ENCODE measurements at places on chromosomes 7 and 10.

- DNase-seq, result no peak
These were observed 67.0 kb downstream of the FGFR2 start for GRCh38 chr10:121531076-121531829.

- no peak for DNase-seq
These were observed 69.1 kb upstream of the ITGB1 start for GRCh38 chr10:33027088-33027487.

DNA sequence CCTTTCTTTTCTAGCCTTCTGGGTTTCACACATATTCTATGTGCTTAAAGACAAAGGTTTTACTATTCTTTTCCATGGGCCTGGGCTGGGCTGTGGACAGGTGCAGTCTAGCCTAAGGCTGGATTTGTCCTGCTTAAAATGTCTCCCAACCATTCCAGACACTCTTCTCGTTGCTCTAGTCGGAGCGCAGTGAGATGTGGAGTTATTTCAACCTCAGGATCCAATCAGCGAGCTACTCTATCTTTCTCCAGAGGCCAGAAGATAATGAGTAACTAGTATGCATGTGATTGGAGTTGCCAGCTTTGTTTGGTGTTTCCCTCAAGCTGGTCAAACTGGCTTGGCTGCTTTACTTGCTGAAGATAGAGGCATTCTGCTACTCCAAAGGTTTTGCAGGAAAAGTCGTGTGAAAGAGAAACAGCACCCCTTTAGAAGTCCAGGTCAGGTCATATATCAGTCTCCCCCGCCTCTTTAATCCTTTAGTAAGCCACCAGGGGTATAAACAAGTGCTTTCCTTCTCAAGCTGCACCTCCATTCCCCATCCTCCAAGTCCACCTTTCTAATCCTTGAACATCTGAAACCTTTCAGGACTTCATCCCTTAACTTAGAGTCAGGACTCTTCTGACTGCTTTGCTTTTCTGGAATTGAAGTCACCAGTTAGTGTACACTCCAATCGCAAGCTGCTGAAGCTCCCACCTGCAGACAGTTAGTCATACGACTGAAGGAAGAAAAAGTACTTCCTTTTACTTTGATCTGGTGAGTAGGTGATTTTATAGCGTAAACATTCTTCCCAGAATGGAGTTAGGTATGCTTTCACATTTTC is 78.8 kb downstream of the DNMBP start:
- DNase-seq, result no peak

DNA sequence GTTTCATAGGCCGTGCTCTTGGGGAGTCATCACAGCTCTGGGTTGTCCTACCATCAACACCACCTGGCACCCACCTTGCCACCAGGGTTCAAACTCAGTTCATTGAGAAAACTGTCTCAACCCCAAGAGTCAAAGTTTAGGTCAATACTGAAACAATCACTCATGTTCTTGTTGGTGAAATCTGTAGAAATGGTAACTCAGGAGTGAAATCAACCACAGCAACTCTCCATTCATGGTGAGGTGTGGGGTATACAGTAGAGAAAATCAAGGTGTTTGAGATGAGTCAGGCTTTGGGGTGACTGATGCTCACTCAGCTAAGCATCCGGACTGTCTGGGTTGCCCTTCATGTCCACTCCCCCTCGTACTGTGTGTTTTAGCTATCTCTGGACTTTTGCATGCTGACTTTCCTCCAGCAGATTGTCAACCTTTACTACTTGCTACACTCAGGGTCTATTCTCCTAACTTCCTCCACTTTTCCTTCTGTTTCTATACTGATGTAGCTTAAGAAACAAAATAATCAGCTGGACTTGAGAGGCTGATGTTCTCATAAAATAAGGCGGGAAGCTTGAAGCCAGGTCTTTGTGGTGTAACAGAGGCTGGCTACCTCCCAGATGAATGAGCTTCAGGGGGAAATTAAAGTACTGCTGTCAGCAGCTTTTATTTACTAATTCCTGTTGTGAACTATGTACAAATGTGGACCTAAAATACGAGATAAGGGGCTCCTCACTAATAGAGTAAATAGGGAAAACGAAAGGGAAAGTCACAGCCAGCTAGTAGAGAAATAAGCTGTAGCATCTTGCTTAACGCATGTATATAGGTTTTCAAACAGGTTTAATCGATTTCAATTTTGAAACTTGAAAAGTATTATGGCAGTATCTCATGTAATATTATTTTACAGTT is 173.6 kb upstream of the AKR1E2 start:
- no peak for DNase-seq

GRCh38 chr10:2786251-2786650 is 281.1 kb upstream of the PFKP start:
- DNase-seq, result no peak

DNA sequence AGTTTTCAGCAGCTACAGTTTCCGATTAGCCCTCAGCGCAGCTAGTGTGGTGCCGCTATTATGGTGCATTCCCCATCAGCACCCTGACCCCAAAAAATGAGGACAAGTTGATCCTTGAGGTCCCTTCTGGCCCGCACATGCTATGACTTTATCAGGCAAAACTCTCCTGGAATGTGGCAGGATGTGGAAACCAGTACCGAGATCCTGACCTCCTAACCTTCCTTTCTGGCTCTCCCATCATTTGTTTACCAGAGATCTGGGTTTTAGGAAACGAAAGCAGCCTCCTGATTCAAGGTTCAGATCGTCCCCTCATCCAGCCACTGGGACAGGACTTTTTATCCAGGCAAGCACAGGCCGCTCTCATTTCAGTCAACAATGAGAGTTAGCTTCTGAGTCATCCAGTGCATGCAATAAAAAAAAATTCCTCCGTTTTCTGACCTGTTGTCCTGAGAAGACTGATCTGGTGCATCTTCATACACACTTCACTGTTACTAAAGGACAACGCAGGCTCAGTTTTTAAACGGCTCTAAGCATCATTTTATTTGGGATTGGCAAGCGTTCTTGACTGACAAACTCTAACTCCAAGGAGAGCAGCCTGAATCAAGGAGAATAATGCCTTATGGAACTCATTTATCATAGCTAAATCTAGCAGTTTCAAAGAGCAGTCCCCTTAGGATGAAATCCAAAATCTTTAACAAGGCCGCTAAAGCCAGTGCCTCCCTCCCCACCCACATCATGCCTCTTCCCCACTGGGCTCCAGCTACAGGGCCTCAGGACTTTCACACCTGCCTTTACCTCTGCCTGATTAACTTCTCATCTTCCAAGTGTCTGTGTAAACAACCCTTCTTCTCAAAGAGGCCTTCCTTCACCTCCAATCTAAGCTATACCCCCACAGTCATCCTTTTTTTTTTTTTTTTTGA is 17.1 kb downstream of the PDLIM1 start:
- no peak for DNase-seq

DNA sequence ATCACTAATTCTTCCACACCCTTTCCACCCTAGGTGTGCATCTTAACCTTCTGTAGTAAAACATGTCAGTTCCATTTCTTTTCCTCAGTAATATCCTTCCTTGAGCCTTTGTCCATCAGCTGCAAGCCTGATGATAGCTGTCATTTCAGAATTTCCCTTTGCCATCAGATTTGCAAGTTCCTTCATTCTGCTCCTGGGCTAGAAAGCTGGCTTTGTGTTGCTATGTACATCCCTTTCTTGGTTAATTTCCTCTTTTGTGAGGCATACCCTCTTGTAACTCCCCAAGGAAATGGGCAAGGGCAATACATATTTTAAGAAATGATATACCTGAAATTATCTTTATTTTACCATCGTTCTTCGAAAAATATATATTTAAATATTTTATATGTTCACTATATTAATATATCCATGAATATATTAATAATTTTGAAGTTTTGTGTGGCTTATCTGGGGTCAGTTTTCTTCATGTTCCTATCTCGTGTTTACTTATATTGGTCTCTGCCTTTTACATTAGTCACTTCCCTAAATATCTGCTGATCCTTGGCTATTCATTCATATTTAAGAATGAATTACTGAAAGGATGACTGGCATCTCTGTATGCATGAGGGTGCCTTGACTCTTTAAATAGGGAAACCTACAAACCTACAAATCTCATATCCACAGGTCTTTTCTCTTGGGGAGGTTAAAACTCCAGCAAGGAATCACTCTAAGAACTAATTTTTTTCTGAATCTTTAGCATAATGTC is 143.8 kb downstream of the ZNF22 start:
- DNase-seq, result no peak

DNA sequence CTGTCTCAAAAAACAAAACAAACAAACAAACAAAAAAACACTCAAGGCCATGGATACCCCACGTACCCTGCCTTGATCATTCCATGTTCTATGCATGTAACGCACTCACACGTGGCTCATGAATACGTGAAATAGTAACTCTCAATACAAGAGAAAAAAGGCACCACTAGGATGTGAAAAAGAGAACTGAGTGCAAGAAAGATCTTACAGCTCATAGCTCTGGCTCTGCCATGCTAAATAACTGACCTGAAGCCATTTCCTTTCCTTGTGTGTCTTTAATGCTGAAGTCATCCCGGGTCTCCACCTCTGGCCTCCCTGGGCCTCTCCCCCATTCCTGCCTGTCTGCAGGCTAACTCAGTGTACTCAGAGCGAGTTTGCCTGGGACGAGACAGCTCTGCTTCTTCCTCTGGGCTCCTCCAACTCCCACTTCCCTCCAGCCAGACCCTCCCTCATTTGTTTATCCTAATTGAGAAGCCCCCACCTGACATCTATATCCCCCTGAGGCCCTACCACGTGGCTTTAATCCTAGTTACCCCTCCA is 117.3 kb downstream of the PRPF18 start:
- DNase-seq, result no peak

DNA sequence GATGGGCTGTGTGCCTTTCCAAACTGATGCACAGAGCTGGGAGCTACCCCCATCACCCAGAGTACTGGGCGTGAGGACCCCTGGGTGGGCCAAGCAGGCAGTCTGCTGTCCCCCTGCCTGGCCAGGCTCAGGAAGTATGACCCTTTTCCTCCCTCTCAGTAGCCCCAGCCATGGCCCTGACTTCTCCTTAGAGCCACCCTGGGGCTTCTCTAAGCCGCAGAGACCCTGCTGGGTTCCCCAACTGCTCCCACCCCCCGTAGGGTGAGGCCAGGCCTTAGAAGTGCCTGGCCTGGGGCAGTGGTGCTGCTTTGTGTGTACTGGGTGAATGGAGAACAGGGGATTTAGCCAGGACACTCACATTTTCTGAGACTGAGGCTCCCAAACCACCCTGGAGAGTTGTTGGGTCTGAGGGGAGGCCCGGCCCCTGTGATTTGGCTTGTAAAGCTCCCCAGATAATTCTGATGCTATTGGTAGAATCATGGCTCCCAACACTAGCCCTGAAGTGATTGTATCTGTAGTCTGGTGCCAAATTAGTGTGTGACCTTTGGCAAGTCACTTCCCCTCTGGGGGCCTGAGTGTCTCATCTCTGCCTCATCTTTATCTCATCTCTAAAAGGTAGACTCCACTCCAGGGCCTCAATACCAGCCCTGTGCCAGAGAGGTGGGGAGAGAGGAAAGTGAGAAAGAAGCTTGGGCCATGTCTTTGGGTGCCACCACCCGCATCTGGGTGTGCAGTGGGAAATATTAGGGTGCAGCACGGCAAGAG is 99.7 kb upstream of the PPIF start:
- no peak for DNase-seq

DNA sequence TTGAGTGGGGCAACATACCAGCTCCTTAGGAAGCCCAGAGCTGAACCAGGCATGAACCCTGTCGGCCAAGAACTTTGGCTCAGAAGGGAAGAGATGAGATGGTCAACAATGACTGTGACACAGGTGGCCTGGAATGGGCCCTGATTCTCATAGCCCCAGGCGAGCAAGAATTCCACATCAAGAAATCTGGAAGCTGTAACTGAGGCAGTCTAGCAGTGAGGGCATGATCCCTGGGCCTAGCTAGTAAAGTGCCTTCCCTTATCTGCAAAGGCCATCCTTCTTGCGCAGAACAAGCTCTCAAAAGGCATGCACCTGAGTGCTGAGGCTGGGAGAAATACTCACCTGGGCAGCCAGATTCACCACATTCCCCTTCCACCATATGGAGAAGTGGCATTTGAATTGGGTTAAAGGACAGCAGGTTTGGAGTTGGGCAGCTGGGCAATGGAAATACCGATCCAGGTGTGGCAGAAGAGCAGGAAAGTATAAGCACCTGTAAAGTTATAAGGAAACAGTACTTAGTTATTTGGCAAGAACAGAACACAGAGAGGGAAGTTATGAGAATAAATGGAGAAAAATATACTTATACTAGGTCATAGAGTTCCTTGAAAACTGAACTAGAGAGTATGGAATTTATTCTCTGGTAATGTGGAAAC is 78.6 kb upstream of the CAPZA2 start:
- DNase-seq, result no peak

DNA sequence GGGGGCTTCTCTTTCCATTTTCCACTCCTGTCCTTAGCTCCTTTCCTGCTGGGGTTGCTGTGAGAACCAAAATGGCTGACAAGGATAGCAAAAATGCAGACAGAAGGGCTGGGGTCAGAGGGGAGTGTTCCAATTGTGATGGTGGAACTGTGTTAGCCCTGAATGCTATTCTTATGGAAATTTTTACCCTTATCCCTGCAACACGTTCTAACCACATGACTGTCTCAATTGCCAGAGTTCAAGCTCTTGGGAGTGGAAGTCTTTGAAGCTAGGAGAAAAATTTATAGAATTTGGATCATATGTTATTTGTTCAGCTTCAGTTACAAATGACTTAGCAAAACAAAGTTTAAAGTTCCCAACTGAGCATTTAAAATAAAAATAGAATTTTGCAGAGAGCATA is 134.1 kb downstream of the ADCYAP1R1 start:
- no peak for DNase-seq

DNA sequence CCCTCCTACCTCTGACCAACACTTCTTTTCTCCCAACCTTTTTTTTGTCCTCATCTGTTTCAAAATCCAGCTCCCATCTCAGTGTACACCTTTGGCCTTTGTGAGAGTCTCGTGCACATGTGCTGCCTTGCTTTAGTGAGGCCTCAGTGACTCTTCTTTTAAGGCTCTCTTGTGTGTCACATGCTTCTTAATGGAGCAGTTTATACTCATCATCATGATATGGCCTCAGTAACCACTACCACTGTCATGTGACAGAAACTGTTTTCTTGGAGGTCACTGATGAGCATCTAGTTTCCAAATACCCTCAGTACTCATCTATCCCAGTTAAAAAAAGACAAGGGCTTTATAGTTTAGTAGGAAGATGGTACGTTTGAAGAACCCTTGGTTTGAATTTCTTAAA is 8.1 kb upstream of the ARHGAP22 start:
- DNase-seq, result no peak

- DNase-seq, result no peak
These were observed 4.4 kb downstream of the NACAD start for GRCh38 chr7:45084336-45084735.

DNA sequence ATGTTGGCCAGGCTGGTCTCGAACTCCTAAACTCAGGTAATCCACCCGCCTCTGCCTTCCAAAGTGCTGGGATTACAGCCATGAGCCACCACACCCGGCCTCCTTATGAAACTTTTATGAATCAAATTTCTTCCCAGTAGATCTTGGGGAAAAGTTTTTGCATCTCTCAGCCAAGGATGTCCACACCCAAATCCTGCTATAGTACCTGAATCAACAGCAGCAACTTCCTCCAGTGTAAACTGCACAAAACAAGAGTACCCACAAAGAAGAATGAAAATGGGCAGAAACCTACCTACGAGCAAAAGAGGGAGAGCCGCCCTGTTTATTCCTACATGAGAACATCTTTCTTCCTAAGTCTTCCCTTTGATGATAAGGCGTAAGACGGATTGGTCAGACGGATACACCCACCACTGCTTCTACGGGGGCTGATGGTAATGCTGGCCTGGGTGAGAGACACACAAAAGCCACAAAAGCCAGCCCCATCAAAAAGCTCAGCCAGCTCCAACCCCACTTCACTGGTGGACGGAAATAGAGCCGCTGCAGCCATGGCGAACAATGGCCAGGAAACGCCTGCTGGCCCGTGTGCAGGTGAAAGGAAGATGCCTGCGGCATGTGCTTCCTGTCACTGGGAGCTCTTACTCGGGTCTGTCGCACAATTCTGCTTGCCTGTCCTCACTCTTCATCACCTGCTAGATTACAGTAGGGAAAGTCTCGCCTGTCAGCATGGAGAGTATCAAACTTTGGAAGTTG is 10.4 kb downstream of the JCAD start:
- no peak for DNase-seq

Data from K562 (cell line).